SK-N-DZ (cell line): ENCODE measurements at places on chromosomes 6 and 20.

GRCh38 chr6:169967687-169968086 is 216.3 kb downstream of the ERMARD start:
- no peak for DNase-seq

GRCh38 chr6:113909224-113909856 is 52.2 kb downstream of the MARCKS start:
- peak; percentile 66 for DNase-seq

GRCh38 chr20:56841346-56841908 is 212.3 kb downstream of the TFAP2C start:
- DNase-seq = no peak

- no peak for DNase-seq
Observed at GRCh38 chr20:42192321-42192720, 574.1 kb upstream of the CHD6 start.

DNA sequence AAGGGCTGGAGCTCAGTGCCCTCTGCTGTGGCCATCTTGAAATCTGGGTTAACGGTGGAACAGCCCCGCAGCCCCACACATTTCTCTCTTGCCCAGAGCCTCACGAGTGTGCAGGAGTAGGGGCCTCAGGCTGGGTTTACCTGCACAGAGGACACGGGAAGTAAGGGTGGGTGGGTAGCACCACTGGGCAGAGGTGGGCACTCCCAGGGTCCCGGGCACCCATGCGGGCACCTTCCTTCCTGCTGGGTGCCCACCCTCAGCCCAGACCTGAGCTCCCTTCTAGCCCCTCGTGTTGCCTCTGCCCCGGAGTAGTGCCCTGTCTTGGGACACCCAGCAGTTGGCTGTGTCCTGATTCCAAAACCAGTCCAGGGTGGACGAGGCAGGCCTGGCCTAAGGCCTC is 11.2 kb downstream of the COL9A3 start:
- no peak for DNase-seq

GRCh38 chr6:37029249-37029971 is 24.0 kb downstream of the FGD2 start:
- peak; percentile 71 for DNase-seq

- peak; percentile 13 for DNase-seq
Observed at GRCh38 chr6:160088069-160088783, 33.4 kb upstream of the SLC22A1 start.

- peak; percentile 92 for DNase-seq
Observed at GRCh38 chr20:39132511-39132910, 170.4 kb downstream of the DHX35 start.

DNA sequence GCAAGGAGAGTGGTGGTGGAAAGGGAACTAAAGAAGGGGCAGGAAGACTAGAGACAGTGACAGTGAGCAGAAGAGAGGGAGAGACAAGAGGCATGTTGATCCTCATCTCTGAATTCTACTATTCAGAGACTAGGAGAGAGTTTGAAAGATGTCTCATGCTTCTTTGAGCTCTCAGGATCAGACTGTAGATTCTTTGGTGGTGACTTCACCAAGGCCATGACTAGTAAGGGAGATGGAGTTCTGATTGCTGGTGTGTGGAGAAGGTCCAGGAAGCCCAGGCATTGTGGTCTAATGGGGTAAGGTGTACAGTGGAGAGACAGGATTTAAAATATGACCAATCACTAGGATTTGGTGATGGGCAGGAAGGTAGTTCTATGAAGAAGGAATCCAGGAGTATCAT is 713 bp downstream of the WFDC9 start:
- DNase-seq = no peak

DNA sequence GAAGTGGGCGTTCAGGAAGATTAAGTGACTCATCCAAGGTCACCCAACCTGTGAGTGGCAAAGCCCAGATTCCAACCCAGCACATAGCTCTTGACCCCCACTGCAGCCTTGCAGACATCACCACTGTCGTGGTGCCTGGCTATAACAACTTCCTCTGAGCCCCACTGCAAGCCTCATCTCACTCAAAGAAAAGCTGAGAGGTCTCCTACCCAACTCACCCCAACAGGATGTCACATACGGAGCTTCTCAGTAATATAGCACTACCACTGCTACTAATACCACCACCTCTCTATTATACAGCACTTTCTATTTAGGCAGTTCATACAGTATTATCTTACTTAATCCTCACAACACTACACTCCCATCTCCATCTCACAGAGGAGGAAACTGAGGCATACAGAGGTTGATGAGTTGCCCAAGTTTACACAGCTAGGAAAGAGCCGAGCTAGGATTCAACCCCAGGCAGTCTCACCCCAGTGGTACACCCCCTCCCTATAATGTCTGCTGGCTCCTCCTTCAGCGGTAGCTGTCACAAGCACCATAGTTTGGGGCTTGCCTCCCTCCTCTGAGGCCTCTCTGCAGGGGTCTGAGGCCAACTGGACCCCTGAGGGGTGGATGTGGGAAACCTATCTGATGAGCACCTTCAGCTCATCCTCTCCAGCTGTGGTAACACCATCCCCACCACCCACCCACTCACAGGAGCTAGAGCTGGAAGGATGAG is 19.5 kb downstream of the TFEB start:
- no peak for DNase-seq

- no peak for DNase-seq
Observed at GRCh38 chr6:167119670-167120582, 3.0 kb upstream of the CCR6 start.

DNA sequence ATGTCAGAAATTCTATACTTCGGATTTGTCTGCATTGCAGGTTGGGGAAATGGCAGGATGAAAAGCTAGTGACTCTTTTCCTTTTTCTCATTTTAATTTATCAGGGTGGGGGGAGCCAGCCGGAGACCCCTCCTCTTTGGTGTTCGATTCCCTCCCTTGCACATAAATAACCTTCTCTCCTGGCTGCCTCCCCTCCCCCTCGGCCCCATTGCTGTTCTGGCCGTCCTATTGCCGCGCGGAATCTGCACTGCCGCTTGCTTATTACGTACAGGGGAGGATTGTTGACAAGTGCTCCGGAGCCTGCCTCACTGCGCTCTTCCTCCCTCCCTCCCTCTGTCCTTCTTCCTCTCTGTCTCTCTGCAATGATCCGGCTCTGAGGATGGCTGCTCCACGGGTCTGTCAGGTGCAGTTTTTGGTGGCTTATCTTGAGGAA is 154.7 kb downstream of the JARID2 start:
- DNase-seq = peak; percentile 91

- DNase-seq = peak; percentile 94
Observed at GRCh38 chr6:162532283-162533008, 195.1 kb downstream of the PRKN start.

- DNase-seq = no peak
Observed at GRCh38 chr6:56803594-56803993, 151.3 kb upstream of the BEND6 start.

GRCh38 chr6:73964241-73964854 is 268.3 kb downstream of the CD109 start:
- no peak for DNase-seq
